ENCODE measurements at places on chromosomes 7 and 10. TPM values are rescaled to one million over a fixed set of nuclear protein-coding genes. Genes with fewer than 3 reads are reported as not detected.

MSMB gene
- not detected for polyA plus RNA-seq

CFAP70 gene
- polyA plus RNA-seq: not detected

PRKAR2B gene
- polyA plus RNA-seq: 0.46 TPM

DMTF1 gene
- 13.2 TPM for polyA plus RNA-seq

AMPH gene
- polyA plus RNA-seq: not detected

GRID1 gene
- not detected for polyA plus RNA-seq

- H3K27ac ChIP-seq: no peak overlapping the region
- H3K36me3 ChIP-seq: no peaks in the 10 kb centered on the region
- no peak for DNase-seq
- H3K4me1 ChIP-seq: peaks cover 18% of the 10 kb centered on the region
Observed at GRCh38 chr7:27237735-27238334, 4.8 kb upstream of the EVX1 start.

DNA sequence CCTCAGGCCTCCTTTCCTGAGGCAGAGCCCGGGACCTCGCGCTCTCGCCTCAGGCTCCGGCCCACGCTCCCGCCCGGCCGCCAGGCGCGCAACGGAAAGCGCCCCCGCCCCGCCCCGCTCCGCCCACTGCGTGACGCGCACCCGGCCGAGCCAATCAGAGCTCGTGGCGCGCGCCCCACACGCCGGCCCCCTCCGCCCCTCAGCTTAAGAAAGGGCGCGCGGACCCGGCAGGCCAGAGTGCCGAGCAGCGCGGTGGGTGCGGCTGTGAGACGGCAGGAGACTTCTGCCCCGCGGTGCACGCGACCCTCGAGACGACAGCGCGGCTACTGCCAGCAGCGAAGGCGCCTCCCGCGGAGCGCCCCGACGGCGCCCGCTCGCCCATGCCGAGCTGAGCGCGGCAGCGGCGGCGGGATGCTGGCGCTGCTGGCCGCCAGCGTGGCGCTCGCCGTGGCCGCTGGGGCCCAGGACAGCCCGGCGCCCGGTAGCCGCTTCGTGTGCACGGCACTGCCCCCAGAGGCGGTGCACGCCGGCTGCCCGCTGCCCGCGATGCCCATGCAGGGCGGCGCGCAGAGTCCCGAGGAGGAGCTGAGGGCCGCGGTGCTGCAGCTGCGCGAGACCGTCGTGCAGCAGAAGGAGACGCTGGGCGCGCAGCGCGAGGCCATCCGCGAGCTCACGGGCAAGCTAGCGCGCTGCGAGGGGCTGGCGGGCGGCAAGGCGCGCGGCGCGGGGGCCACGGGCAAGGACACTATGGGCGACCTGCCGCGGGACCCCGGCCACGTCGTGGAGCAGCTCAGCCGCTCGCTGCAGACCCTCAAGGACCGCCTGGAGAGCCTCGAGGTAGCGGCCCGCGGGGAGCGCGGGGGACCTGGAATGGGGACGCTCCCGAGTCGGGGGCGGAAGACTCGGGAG is at the start of gene NPTX2:
Gene NPTX2, plus strand, starts transcription at position 235 of the 909 bp plus-strand sequence. Its CDS starts 177 bp downstream, at position 412.
- H3K27ac ChIP-seq: no peak within 1 kb of the TSS
- H3K4me3 ChIP-seq: no peak within 1 kb of the TSS
- H3K4me1 ChIP-seq: no peaks in the 10 kb centered on the region
- no peak for DNase-seq
- no peaks in the 10 kb centered on the region for H3K36me3 ChIP-seq
- H3K27me3 ChIP-seq: peaks cover 7% of the 10 kb centered on the region

GRCh38 chr10:69416695-69417094 is at the start of gene TACR2:
Gene TACR2 (minus strand): TSS chr10:69416918. CDS start chr10:69416323, 595 bp downstream.
- H3K27ac ChIP-seq: no peak within 1 kb of the TSS
- DNase-seq: no peak
- H3K36me3 ChIP-seq: no peaks in the 10 kb centered on the region
- H3K27me3 ChIP-seq: no peaks in the 10 kb centered on the region

DNA sequence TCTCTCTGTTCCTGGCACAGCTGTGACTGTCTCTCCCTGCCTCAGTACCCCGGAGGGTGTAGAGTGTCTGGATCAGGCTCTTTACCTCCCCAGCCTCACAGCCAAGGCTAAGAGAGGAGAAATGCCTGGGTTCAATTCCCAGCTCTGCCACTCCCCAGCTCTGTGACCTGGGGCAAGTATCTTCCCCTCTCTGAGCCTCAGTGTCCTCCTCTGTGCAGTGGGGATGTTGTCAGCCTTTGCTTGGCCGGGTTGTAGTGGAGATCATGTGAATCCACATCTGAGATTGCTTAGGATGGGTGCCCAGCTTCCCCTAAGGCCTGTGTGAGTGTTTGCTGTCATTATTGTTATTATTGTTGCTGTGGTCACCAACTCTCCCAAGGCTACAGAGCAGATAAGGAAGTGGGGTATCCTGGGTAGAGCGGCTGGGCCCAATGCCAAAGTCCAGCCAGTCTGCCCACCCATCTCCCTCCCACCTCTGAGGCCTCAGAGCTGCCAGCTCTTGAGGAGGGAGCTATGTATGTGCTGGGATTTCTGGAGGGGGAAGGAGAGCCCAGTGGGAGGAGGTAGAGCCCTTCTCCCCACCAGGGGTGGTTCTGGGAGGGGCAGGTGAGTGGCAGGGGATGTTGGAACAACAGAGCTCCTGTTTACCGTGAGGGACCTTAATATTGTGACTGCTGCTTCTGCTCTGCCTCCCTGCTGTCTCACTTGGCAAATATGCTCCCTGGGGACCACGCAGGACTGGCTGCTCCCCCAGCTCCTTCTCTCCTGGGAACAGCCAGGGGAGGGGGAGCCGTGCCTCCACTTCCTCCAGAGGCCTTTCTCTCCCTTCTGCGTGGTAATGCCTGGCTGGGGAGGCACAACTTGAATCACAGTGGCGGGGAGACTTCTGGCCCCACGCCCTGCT is 170.5 kb downstream of the RPS24 start:
- no peaks in the 10 kb centered on the region for H3K4me1 ChIP-seq
- DNase-seq: no peak
- H3K27ac ChIP-seq: no peak overlapping the region
- no peak overlapping the region for H3K4me3 ChIP-seq
- no peaks in the 10 kb centered on the region for H3K36me3 ChIP-seq

DNA sequence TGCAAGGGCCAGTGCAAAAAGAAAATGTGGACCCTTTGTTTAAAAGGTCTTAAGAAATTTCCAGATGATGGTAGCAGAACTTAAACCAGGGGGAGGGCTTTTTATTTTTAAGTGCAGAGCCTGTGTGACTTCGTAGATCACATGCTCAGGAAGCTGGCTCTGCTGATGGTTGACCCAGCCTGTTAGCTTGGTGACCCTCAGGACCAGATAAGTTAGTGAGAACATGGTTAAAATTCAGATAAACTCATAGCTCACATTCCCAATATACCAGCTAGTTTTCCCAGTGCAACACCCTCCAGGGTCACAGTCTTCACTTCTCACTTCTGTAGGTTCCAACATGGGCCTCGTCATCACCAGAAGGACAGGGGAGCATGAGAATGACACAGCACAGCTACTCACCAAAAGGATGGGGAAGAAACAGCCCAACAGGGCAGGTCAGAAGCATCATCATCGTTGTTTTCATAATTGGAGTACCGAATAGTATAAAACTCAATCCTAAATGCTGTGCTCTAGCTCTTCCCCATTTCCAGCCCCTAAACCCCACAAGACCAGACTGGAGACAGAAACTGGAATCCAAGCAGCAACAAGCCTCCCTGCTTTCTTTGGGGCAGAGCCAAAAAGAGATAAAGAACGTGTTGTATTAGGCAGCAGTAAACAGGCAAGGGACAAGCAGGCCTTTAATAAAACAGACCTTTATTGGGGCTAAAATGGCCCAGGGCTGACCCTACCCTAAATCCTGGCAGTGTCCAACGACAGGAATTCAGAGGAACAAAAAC is 102.2 kb upstream of the ANKRD1 start:
- H3K36me3 ChIP-seq: no peaks in the 10 kb centered on the region
- no peak overlapping the region for H3K4me3 ChIP-seq
- H3K27me3 ChIP-seq: no peaks in the 10 kb centered on the region
- no peaks in the 10 kb centered on the region for H3K4me1 ChIP-seq
- H3K27ac ChIP-seq: no peak overlapping the region
- DNase-seq: no peak

DNA sequence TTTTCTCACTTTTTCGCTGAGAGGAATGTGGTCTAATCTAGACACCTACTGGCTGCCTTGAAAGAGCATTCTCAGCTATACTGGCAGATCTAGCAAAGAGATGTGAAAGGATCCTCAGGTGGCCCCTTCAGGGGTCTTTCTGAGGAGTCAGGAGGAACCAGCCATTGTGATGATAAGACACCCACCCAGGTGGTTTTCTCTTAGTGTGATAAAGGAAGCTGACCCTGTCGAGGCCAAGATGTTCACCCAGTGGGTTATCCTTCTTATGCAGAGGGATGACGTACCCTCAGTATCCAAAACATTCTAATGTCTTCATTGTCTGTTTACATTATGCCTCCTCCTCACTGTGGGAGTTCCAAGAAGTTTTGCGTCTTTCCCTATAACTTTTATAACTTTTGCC is 98.3 kb upstream of the LRGUK start:
- no peaks in the 10 kb centered on the region for H3K36me3 ChIP-seq
- H3K27me3 ChIP-seq: no peaks in the 10 kb centered on the region
- H3K4me3 ChIP-seq: no peak overlapping the region
- H3K27ac ChIP-seq: no peak overlapping the region
- H3K4me1 ChIP-seq: no peaks in the 10 kb centered on the region

- no peaks in the 10 kb centered on the region for H3K27me3 ChIP-seq
- no peak overlapping the region for H3K4me3 ChIP-seq
- no peaks in the 10 kb centered on the region for H3K36me3 ChIP-seq
- DNase-seq: no peak
- no peak overlapping the region for H3K27ac ChIP-seq
- H3K4me1 ChIP-seq: no peaks in the 10 kb centered on the region
Observed at GRCh38 chr7:120898715-120899499, 41.0 kb upstream of the TSPAN12 start.

- H3K27me3 ChIP-seq: no peaks in the 10 kb centered on the region
- H3K36me3 ChIP-seq: no peaks in the 10 kb centered on the region
- no peak for DNase-seq
- no peaks in the 10 kb centered on the region for H3K4me1 ChIP-seq
Observed at GRCh38 chr10:75000748-75001321, 110.6 kb upstream of the SAMD8 start.

DNA sequence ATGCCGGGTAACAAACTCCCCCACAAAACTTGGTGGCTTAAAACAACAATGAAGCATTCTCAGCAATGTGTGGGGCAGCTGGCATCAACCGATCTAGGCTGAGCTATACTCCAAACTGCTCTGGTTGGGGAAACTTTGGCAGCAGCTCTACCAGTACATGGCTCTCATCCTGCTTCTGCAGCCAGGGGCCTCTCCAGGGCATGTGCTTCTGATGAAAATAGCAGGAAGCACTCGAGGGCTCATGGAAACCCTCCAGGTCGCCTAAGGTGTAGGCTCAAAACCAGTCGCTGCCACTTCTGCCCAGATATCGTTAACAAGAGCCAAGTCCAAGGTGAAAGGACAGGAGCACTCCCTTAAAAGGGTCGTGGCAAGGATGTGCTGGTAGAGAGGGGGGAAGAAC is 134.1 kb downstream of the TEX36 start:
- no peaks in the 10 kb centered on the region for H3K27me3 ChIP-seq
- no peaks in the 10 kb centered on the region for H3K36me3 ChIP-seq
- no peak overlapping the region for H3K27ac ChIP-seq
- H3K4me3 ChIP-seq: no peak overlapping the region

DNA sequence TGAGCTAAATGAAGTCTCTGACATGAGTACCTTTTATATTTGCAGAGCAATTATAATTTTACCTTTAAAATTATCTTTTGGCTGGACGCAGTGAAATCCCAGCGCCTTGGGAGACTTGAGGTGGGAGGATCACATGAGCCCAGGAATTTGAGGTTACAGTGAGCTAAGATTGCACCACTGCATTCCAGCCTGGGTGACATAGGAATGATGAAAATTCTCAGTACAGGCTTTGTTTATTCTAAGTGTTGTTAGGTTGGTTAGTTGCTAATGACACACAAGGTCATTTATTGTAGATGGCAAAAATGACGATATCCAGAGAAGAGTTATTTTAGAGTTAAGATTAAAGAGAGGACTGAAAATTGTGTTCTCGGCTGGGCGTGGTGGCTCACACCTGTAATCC is 87.6 kb downstream of the XRCC2 start:
- H3K27me3 ChIP-seq: no peaks in the 10 kb centered on the region
- H3K4me3 ChIP-seq: no peak overlapping the region
- no peak overlapping the region for H3K27ac ChIP-seq
- no peak for DNase-seq
- no peaks in the 10 kb centered on the region for H3K36me3 ChIP-seq
- H3K4me1 ChIP-seq: no peaks in the 10 kb centered on the region

GRCh38 chr10:131650169-131650705 is 250.6 kb upstream of the PPP2R2D start:
- no peaks in the 10 kb centered on the region for H3K36me3 ChIP-seq
- no peaks in the 10 kb centered on the region for H3K4me1 ChIP-seq
- H3K27ac ChIP-seq: no peak overlapping the region
- no peak overlapping the region for H3K4me3 ChIP-seq
- no peaks in the 10 kb centered on the region for H3K27me3 ChIP-seq
- no peak for DNase-seq

DNA sequence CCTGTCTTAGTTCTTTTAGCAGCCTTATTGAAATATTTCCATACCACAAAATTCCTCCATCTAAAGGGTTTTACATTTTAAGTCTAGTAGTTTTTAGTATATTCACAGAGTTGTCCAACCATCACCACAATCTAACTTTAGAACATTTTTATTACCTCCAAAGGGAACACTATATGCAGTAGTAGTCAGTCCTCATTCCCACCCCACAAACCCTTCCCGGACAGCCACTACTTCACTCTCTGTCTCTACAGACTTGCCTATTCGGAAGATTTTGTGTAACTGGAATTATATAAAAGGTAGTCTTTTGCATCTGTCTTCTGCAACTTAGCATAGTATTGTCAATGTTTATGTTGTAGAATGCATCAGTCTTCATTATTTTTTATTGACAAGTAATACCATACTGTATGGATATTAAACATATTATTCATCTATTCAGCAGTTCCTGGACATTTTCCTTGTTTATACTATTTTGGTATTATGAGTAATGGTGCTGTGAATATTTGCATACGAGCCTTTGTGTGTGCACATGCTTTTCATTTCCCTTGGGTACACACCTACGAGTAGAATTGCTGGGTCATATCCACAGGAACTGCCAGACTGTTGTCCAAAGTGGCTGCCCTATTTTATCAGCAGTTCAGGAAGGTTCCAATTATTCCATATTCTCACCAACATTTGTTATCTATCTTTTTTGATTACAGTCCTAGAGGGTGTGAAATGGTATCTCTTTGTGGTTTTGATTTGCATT is 60.9 kb upstream of the LANCL2 start:
- H3K27ac ChIP-seq: no peak overlapping the region
- no peak for DNase-seq
- no peak overlapping the region for H3K4me3 ChIP-seq
- H3K36me3 ChIP-seq: no peaks in the 10 kb centered on the region
- peaks cover 10% of the 10 kb centered on the region for H3K4me1 ChIP-seq
- H3K27me3 ChIP-seq: no peaks in the 10 kb centered on the region
